Stimulated activated naive CD4-positive, alpha-beta T cell treated with Interleukin-2 at 50 U/mL for 16 hours (primary cell): ENCODE measurements at places on chromosomes 4 and X.

GRCh38 chr4:142817442-142817841 lies 28.7 kb downstream of the INPP4B start:
- DNase-seq, result peak; percentile 15

DNA sequence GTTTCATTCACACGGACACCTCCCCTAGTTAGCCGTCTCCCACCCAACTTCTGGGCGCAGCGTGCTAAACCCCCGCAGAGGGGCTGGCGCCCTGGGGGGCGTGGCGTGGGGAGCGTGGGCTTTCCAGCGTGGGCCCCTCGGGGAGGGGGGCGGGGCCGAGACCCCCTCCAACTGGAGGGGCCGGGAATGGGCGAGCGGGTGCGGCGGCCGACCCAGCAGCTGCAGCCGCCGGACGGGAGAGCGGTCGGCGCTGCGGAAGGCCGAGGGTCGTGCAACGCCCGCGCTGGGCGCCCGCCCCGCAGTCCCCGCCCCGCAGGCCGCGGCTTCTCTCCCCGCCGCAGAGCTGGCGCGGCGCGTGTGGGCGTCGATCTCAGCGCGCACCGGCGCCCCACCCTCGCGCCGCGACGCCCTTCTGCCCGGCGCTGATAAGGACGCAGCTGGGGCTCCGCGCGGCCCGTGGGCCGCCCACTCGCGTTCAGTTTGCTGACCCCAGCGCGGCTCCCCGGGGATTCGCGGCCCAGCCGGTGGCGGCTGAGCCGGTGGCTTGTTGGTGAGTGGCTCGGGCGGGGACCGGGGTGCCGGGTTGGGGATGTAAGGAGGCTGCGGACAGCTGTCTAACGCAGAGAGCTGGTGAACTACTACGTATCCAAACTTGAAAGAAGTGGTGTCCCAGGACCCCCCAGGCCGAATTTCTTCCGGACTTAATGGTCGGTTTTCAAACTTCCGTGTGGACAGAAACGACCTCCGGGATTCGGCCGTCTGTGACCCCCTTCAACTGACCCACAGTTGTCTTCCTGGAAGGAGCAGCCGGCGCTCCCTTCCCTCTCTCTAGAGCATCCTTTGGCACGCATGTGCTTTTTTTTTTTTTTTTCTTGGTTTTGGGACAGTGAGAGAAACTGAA lies 1.5 kb downstream of the FHDC1 start:
- no peak for DNase-seq

DNA sequence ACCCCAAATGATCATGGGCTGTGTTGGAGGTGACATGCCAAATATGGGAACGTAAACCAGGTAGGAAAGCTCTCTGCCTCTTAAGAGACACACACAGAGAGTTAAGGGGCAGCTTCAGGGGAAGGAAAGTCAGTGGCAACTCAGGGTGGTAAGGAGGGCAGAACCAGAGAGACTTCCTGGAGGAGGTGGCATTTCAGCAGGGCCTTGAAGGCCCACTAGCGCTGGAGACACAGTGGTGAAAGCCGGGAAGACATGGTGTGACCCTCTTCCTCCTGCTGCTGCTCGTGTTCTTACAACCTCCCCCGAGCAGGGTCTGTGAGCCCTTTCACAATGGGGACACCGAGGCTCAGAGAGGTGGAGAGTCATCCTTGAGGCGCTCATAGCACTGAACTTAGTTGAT lies 68.2 kb downstream of the SORCS2 start:
- no peak for DNase-seq

DNA sequence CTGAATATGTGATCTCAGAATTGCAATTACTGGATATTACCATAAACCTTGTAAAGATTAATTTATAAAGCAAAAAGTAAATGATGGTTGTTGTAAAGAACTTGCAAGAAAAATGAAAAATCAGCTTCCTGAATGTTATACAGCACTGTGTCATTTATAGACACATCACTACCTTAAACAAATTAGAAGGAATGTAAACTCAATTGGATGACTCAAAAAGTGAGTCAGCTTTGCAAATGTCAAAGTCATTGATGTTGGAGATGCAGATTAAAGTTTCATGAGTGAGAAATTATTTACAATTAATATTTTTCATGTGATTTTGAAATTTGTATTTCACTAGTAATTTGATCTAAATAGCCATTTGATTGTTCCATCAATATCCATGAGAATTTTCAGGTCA lies 193.2 kb downstream of the RAPGEF2 start:
- DNase-seq, result no peak

GRCh38 chrX:19705196-19705769 lies 182.1 kb downstream of the SH3KBP1 start:
- DNase-seq, result no peak

GRCh38 chrX:13396924-13397323 lies 77.1 kb upstream of the ATXN3L start:
- no peak for DNase-seq

- DNase-seq, result no peak
These were observed 75.9 kb upstream of the TMEM164 start for GRCh38 chrX:109926743-109927662.

- no peak for DNase-seq
These were observed 144.3 kb downstream of the CHIC2 start for GRCh38 chr4:53920116-53920515.

DNA sequence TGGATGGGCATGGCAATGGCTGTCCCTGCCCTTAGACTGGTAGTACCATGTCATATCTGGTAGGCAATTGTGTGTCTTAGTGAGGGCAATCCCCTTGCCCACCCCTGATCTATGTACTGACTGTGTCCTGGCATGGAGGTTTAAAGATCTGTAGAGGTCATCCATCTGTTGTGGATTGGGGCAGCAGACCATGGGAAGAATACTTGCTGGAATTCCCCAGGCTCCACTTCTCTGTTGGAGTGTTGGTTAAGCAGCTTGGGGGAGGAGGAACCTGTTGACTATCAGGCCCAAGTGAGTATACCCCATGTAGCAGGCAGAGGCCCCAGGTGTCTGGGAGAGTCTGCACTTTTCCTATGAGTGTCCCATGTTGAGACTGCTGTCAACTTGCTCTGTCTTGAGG lies 246.7 kb upstream of the DIPK2B start:
- DNase-seq, result no peak
